Muscle of leg (tissue), 16 donors: ENCODE measurements at places on chromosomes 2 and 18. TPM values are rescaled to one million over a fixed set of nuclear protein-coding genes. Genes with fewer than 3 reads are reported as not detected.

The PRKAG3 gene
- total RNA-seq = 19.3 TPM

The GALNT3 gene
- 0.49 TPM for total RNA-seq

The D2HGDH gene
- 9.1 TPM for total RNA-seq

The C2orf66 gene
- total RNA-seq = 0.04 TPM
